ENCODE measurements at places on chromosomes 1 and 21.

GRCh38 chr21:25031750-25032149 is 575.5 kb downstream of the MRPL39 start:
- DNase-seq = no peak

- no peak for DNase-seq
Measured at GRCh38 chr1:5970610-5971273, 21.5 kb downstream of the NPHP4 start.

GRCh38 chr1:59696421-59697115 is 118.2 kb upstream of the HOOK1 start:
- DNase-seq = no peak

DNA sequence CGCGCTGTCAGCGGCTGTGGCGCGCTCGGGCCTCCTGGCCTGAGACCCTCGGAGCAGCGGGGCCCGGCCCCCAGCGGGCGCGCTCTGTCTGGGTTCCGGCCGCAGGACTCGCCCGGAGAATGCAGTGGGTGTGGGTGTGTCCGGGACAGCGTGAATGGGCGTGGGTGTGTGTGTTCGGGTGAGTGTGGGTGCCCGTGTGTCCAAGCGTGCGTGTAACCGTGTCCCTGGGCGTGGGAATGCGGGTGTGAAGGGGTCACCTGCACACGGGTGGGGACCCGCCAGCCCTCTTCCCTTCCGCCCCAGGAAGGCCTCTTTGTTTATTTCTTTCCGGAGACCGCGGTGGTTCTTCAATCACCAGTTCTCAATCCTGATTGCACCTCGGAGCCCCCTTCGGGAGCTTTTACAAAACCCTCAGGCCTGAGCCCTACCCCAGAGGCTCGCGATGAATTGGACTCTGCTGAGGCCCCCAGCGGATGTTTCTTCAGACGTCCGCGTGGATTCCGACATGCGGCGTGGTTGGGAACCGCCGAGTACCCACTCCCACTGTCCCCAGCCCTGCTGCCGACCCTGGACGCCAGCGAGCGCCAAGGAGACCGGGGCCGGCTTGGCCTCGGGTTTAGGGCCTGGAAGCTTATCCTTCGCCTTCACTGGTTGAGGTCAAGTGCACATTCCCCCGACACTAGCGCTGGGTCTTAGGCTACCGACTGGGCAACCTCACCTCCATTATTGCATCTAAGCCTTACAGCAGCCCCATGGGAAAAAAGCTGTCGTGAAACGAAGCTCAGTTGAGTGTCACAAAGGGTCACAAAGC is 19.3 kb downstream of the SERTAD4 start:
- DNase-seq = no peak

DNA sequence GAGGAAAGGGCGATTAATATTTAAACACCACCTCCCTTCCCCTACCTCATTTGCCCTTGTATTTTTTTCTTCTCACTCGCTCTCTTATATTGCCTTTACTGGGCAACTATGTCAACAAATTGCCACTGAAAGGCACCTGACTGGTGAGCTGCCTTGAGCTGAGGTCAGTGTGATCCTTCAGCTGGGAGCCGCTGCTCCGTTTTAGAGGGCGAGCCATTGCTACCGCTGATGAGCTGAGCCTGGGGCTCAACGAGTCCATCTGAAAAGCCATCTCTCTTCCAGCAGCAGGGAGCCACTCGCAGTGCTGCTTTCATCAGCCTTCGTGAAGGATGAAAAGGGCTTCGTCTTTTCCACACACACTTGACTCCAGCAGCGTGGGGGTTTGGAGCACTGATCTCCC is 108.0 kb upstream of the KIF26B start:
- no peak for DNase-seq

DNA sequence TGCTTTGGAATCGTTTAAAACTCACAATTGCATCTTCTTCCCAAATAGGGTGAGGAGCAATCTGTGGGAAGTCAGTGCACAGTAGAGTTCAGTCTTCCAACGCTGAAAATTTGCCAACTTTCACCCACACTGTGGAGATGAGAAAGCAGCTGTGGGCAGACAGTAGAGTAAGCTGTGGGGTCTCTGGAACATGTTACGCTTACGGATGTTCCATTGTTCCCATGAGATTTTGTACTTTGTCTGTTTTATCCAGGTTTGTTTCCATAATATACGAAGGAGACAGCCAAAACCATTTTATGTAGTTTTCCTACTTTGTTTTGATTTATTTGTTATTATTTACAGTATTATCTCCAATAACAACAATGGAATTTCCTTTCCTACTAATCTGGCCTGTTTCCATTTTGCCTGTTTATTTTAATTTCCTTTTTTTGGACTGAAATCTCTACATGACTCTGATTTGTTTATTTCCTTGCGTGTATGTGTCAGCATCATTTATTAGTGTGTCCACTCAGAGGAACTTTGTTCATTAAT is 65.1 kb upstream of the RGL1 start:
- no peak for DNase-seq

DNA sequence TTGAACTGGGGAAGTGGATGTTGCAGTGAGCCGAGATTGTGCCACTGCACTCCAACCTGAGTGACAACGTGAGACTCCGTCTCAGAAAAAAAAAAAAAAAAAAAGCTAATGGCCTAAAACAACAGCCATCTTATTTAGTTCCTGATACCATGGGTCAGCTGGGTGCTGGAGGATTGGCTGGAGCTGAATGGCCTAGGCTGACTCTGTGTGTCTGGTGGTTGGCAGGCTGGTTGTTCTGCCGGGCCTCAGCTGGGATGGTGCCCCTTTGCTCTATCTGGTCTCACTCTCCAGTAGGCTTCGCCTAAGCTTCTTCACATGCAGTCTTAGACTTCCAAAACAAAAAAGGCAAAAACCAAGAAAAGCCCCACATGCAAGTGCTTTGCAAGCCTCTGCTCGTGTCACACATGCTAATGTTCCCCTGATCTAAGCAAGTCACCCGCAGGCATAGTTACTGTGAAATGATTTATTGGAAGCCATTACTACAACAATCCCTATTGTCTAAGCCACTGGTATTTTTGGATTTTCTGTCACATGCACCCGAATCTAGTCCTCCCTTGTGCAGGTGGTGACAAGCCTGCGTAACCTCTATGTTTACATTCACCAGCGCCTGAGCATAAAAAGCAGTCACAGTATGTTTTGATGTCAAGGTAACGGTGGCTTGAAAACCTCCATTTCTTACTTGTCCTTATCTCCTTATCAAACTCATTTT is 39.6 kb upstream of the KANK4 start:
- DNase-seq = no peak

DNA sequence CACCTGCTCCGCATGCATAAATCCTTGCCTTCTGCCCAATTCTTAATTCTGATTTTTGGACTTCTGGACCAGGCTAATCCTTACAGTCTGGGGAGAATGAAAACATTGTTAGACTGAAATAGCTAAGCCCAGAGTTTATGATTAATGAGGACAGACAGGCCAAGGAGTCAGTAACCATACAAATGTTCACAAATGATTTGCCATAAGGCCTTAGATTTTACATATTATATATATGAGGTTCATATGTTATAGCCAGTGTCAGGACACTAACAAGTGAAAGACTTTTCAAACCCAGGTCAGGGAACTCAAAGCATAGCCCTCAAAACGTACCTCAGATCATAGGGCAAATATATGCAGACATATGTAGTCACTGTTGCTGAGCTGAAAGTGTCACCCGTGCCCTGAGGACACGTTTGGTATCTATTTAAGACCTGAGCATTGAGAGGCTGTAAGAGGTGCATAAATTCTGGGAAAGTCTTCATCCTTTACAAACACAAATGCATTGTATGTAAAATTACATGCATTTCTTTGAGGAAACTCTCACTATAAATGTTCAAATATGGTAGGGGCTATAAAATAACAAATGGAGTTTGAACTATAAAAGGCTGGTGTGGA is 45.3 kb upstream of the FBXO28 start:
- no peak for DNase-seq

DNA sequence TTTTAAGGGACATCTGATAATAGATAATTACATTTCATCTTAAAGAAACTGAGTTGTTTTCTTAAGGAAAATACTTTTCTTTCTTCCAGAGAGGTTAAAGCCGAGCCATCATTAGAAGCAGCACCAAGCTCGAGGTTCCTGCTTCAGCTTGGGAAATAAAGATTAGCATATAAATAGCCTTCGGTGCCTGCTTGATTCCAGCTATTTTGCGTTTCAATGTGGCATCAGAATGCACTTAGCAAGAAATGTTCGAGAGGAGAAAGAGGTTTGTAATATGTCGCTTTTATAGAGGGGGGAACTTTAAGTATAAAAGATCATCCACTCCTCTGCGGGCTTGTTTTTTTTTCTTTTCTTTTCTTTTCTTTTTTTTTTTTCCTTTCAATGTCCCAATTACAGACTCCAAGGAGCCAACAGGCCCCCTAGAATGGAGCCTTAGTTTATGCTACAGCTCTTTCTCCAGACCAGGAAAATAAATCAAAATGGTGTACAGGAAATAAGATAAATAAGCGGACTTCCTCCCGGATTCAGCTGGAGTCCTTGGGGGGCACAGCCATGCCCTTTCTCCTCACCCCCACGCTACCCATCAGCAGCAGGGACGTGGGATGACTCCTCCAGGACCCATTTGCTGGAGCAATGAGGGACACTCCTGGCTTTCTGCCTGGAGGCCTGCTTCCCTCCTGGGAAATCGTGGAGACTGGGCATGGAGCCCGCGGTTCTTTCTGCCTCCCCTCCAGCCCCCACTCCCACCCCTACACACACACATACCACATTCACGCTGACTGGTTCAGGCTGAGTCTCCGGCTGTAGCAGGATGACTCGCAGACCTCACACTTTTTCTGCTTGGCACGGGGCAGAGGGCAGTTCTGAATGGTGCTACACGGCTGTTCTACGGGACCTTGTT is 131.6 kb downstream of the RRAGC start:
- DNase-seq = no peak

- no peak for DNase-seq
Measured at GRCh38 chr1:202723708-202724107, 13.5 kb upstream of the SYT2 start.
